Stimulated activated CD4-positive, alpha-beta T cell treated with anti-CD3 and anti-CD28 coated beads, TNF-alpha, amount 100 ng/mL, for 4 hours (primary cell): ENCODE measurements at places on chromosomes 7 and 10.

DNA sequence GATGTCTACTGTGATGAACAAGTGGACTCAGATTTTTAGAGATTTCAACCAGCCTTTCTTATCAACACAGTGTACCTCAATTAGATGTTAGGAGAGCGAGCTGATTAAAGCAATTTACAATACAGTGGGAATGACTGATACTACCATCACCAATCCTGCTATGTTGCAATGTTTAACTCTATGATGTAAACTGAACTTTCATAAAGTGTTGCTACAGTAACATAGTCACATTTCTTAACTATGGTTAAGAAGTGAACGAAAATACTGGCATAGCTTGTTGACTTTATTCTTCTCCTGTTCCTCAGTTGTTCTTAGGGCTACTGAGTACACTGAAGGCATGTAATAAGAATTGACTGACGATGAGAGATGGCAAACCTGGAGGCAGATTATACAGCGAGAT lies 139.8 kb downstream of the MYOF start:
- no peak for DNase-seq

DNA sequence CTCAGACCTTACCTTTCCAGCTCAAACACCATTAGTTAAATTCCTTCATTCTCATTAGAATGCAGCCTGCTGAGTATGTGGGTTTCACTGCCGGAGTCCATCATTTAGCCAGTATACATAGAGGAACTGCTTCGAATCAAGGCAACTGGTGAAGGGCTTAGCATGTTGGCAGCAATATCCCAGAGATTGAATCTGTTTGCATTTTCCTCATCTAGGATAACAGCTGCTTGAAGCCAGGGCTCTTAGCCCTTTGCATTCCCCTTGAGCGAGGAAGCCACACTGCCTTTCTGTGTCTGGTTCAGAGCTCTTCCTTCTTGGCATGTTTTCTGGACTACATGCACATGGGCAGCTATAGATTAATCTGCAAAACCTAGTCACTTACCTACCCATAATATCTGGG lies 14.7 kb downstream of the NODAL start:
- DNase-seq: no peak

DNA sequence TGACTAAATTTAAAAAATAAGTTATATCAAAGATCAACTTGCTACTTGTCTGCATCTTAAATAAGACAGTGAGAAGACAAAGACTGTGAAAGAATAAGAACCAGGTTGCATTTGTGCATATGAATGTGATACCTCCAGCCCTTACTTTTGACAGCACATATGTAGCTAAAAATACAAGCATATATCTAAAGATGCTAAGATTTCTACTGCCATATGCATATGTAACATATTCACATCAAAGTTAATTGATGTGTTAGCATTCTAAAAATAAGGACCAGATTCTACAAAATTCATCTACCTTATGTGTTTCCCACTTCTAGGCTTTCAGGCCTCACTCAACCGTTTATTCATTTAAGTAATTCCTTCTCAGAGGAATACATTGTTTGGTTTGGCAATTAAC lies 1120.3 kb upstream of the LRRTM3 start:
- DNase-seq: no peak

DNA sequence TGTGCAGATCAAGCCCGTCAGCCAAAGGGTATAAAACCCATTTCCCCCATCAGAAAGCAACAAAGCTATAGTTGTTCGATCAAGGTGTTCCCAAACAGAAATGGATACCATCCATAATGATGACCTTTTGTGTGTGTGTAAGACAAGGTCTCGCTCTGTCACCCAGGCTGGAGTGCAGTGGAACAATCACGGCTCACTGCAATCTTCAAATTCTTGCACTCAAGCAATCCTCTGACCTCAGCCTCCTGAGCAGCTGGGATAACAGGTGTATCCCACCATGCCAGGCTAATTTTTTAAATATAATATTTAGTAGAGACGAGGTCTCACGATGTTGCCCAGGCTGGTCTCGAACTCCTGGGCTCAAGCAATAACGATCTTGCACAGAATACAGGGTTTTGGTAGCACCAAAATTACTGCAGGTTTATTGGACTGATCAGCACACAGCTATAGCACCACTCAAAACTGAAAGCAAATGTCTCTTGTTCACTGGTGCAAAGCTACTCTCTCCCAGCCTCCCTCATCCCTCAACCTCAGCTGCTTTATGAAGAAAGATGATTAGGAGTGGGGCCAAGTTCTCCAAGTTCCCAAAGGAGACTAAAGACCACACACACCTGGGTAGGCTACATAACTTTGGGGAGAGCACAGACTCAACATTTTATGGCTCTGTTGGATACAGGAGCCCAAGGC lies 80.5 kb downstream of the ABI1 start:
- no peak for DNase-seq

- DNase-seq: no peak
Observed at GRCh38 chr7:27173956-27174873, at the start of gene HOXA10. TSS of gene HOXA10 (minus strand) at chr7:27174320. CDS start at chr7:27174306, 14 bp downstream.

DNA sequence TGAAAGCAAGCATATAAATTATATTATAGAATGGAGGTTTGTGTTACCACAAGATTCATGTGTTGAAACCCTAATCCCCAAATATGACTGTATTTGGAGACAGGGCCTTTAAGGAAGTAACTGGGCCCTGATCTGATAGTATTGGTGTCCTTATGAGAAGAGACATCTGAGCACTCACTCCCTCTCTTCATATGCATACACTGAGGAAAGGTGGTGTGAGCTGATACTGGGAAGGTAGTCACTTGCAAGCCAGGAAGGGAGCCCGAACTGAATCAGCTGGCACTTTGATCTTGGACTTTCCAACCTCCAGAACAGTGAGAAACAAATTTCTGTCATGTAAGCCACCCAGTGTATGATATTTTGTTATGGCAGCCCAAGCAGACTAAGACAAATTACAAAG lies 66.9 kb upstream of the RHOBTB1 start:
- DNase-seq: no peak

GRCh38 chr7:151731022-151731441 lies 145.9 kb downstream of the PRKAG2 start:
- no peak for DNase-seq

GRCh38 chr7:139680676-139681462 lies 96.9 kb downstream of the HIPK2 start:
- peak; percentile 30 for DNase-seq

GRCh38 chr7:30238721-30239441 lies 45.5 kb upstream of the ZNRF2 start:
- no peak for DNase-seq

DNA sequence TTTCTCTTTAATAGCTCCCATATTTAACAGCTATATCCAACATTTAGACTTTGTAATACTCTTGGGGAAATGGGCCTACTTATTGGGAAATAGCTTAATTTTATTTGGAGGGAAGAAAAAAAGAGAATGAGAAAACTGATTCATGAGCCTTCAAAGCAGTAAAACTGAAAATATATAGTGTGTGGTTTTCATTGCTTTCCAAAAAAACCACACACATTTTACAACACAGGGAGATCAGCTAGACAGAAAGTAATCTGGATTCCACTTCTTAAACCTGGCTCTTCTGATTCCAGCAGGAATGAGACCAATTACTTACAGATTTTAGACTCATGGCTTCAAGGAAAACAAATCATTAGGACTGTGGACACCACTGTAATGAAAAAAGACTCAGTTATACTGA lies 48.7 kb downstream of the CH25H start:
- no peak for DNase-seq

DNA sequence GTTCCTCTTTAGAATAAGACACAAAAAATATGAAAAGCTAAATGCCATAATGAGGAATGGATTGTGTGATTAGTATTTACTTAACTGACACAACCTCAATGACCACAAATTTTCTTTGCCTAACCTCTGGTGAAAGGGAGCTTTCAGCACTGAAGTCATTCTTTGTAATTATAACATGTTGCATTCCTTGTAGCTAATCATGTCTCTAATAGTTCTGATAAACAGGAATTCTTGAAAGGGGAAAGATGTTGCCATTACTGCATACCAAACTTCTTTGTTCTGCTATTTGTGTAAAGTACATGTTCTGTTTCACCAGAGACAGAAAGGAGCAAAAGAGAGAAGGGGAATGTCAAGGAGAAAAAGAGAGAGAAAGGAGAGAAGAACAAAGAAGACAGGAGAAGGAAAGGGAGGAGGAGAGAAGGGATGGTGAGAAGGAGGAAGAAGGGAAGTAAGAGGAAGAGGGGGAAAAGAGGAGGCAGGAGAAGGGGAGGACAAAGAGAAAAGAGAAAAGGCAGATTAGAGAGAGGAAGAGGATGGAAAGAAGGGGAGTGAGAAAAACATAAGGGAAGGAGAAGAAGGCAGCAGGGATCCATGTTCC lies 120.9 kb downstream of the SEMA3D start:
- DNase-seq: no peak

DNA sequence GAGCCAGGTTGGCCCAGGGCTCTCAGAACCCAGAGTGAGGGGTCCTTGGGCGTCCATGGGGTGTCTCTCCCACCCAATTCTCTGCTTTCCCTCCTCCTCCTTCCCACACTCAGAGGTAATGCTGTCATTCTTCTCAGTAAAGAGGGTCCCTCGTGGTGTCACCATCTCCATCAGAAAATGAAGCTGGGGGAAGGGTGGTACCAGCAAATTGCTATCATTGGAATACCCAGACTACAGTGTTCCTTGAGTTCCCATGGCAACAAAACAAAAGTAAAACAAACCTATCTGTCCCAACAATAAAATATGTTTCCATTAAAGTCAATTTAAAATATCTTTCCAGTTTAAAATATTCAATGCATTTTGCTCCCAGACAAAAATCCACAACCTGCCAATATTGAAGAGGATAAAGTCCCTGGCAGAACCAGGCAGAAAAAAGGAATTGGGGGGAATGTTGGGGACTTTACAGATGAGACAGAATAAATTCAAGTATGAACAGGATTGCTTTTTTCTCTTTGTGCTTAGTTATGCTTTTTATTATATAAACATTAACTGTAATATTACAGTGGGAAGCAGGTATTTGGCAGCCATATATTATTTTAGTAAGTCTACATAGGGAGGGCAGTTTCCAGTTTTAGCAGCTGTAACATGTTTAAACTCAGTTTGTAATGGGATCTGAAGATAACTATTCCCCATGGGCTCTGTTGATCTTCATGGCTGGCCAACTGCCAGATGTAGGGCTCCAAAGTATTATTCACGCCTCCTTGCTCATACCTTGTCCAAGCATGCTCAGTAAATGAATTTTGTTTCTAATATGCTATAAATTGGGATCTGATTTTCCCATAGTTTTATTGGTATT lies 182.1 kb downstream of the ARID5B start:
- DNase-seq: no peak

- DNase-seq: no peak
Observed at GRCh38 chr7:22814261-22815208, 8.1 kb downstream of the TOMM7 start.

- DNase-seq: no peak
Observed at GRCh38 chr7:130180571-130181262, 24.5 kb downstream of the TMEM209 start.

DNA sequence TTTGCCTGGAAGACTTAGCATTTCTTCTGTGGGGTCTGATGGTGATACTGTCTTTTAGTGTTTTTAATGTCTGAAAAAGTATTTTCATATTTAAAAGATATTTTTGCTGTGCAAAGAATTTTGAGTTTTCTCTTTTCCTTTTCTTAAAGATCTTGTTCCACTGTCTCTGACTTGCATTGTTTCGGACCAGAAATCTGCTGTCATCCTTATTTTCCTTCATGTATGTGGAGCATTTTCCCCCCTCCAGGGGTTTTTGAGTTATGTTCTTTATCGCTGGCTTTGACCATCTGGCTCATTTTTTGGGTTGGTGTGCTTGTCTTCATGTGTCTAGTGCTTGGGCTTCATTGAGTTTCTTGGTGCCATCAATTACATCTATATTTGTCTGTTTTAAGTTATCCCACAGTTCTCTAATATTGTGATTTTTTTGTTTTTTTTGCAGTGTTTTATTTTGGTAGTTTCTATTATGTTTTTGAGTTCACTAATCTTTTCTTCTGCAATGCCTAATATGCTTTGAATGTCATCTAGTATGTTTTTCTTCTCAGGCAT lies 119.9 kb downstream of the MGMT start:
- no peak for DNase-seq

DNA sequence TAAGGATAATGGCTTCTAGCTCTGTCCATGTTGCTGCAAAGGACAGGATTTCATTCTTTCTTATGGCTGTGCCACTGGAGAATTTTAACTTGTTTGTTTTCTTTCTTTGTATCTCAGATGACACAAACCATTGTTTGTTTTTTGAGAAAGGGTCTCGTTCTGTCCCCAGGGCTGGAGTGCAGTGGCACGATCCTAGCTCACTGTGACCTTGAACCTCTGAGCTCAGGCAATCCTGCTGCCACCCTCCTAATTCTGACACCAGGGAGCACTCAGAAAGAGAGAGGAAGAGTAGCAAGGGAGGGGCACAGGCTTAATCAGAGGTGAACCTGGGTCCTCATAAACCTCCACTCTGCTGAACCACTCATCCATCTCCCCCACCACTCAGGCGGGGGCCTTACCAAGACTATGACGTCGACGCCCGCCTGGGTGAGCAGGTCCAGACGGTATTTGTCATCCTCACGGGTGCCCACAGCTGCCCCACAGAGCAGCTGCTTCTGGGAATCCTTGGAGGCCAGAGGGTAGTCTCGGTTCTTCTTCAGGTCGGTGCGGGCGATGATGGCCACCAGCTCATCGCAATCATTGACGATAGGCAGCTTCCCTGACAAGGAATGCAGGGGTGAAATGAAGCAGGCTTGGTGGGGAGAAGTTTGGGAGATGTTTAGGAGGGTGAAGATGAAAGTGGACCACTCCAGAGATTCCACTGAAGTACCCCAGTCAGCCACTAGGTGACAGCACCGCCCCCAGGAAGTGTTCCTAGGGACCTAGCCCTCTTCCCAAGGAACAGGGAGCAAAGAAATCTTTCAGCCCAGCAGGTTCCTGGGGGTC lies 11.6 kb downstream of the IMPDH1 start:
- DNase-seq: peak; percentile 23

GRCh38 chr10:21475393-21475792 lies 50.1 kb downstream of the SKIDA1 start:
- no peak for DNase-seq

DNA sequence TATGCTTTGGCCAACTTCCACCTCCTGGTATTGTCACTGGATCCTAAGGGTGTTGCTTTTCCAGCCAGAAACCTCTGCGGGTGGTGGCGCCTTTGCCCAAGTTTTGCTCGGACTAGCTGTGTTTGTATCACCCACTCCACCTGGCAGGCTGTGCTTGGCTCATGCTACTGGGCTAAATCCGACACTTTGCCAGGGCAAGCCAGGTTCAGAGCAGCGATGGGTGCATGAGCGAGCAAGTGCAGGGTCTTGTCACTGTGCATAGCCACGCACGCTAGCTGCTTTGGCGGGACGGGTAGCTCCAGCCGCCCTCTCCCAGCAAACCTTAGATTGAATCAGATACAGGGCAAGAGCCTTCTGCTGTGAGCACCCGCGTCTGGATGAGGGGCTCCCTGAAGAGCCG lies 737.5 kb downstream of the PCDH15 start:
- no peak for DNase-seq

- no peak for DNase-seq
Observed at GRCh38 chr10:49131507-49132361, 2.1 kb downstream of the FAM170B start.

- no peak for DNase-seq
Observed at GRCh38 chr7:106952658-106953231, 87.7 kb downstream of the PIK3CG start.
